ENCODE measurements at places on chromosomes 4 and X.

GRCh38 chrX:112646651-112647050 is 33.1 kb downstream of the LHFPL1 start:
- DNase-seq = no peak

- peak; percentile 41 for DNase-seq
Observed at GRCh38 chrX:41275661-41276609, 58.0 kb upstream of the DDX3X start.

- no peak for DNase-seq
Observed at GRCh38 chr4:40583850-40584439, 45.7 kb downstream of the RBM47 start.

DNA sequence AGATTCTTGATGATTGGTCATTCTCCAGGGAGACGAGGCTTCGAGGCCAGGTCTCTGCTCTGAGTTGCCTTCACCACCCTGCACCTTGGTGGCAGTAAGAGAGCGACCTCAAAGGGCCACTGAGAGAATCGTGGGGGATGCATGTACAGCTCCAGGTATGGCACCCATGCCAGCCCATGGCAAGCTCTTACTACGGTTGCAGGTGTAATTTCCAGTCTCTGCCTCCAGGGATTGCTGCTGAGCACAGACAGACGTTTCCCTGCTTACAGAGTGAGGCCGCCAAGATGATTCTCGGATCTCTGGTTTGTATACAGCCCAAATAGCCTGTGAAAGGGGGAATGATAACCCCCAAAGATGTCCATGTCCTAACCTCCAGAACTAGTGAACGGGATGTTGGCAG is 16.3 kb upstream of the DRD5 start:
- DNase-seq = no peak

DNA sequence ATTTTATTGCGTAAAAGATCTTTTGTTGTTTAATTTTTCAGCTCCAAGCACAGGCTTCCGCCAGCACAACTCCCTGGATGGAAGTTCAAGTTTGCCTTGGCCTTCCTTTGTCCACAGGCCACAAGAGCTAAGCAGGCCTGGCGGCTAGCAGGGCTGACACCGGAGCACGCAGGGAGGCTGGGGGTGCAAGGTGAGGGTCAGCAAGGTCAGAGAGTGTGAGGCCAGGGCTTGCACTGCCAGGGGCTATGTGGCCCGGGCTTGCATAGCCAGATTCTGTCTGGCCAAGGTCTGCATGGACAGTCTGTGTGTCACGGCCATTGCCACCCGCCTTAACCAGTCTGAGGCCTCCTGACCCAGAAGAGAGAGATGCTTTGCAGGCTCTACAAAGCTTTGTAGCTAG is 123.9 kb downstream of the BCOR start:
- no peak for DNase-seq

DNA sequence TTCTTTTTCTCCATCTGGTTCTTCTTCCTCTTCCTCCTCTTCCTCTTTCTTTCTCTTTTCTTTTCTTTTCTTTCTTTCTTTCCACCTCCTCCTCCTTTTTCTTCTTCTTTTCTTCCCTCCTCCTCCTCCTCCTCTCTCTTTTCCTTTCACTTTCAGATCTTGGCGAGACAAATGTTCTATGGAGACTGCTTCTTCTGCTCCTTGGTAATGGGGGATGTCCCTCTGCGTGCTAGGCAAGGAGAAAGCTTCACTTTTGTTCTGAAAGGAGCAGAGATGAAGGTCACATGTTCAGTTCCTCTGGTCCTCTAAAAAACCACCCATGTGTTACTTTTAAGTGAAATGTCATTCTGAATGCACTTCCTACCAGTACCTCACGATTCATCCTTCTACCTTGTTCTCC is 33.2 kb downstream of the NBDY start:
- DNase-seq = no peak

DNA sequence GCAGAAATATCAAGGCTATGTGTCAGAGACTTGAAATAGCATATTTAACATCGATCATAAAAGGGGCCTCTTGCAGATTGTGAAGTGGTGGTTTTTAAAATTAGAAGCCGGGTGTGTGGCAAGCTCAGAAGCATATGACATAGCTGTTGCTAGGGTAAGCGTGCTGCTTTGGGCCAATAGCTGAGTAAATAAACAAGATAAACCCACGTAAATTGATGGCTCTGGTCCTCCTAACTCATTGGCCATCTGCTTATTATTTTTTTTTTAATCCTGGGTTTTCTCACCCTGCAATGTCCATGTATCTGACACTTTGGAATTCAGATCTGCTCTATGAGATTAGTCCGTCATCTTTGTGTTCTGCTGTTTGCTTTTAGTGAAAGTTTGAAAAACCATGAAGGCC is 32.6 kb upstream of the STOX2 start:
- DNase-seq = no peak

DNA sequence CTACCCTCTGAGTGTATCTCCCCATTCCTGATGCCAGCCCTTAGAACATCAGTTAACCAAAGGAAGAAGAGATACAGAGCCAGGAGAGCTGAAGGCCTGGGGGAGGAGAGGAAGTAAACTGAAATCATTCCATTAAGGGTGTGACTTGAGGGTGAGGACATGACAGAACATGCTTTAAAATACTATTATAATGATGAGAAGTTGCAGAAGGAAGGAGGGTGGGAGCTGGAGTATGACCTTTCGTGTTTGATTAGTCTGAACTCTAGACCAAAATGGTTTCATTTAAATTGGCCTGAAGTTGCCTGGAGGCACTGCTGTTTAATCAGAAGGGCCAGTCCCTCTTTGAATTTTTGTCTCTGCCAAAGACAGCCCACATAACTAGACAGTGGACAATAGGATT is 11.4 kb downstream of the INTS6L start:
- no peak for DNase-seq

DNA sequence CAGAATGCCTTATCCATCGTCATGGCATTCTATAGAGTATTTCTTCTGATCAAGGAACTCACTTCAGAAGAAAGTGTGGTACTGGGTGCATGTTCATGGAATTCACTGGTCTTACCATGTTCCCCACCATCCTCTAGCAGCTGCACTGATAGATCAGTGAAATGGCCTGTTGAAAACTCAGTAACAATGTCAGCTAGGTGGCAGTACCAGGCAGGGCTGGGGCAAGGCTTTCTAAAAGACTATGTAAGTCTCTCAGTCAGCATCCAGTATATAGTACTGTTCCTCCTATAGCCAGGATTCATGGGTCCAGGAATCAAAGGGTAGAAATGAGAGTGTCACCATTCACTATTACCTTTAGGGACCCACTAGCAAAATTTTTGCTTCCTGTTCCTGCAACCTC is 15.8 kb upstream of the LDB2 start:
- DNase-seq = no peak

GRCh38 chr4:124936427-124936826 is 223.9 kb upstream of the ANKRD50 start:
- no peak for DNase-seq

DNA sequence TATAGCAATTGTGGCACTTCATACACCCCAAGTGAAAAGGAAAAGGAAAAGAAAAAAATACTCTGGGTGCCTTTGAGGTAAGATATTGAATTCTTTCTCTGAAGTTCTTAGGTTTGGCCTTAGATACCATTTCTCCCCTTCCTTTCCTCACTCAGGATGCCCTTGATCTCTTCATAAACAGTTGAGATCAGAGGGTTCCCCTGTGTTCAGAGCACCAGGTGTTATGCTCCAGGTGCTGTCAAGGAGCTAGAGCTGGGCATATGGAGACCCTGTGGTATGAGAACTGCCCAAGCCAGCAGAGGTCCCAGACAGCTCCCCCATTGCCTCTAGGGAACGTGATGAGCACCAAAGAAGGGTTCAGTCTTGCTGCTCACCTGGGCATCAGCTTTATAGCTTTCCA is 17.1 kb upstream of the CD40LG start:
- DNase-seq = no peak

GRCh38 chrX:41475191-41475590 is 28.0 kb downstream of the NYX start:
- DNase-seq = no peak

DNA sequence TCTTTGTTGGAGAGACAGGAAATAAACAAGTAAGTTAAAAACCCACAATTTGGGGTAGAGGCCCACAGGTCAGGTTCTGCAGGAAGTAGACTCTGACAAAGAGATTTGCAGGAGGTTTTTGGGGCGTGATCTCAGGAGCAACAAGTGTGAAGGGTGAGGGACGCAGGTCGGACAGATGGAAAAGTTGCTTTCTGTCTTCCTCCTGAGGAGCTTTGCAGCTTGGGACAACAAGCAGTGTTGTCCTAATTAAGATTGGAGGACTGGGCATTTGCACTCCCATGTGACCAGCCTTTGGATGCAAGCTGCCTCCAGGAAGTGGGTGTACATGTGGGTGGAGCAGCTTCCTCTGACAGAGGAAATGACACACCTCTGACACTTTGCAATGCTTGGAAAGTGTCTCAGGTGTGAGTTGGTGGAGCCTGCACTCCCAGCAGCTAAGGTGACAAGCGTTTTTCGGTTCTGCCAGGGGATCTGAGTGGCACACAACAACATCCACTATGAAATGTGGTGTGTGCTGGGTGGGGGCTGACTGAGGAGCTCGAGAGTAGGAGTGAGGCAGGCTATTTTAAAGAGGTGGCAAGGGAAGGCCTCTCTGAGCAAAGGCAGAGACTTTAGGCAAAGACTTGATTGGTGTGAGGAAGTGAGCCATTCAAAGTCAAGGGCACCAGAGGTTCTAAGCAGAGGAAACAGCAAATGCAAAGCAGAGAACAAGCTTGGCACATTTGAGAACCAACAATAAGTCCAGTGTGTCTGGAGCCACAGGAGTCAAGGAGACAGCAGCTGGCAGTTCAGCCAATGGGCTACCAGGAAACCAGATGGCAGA is 339.8 kb upstream of the GATB start:
- DNase-seq = no peak

- no peak for DNase-seq
Observed at GRCh38 chrX:23732704-23733103, 10.4 kb downstream of the ACOT9 start.

- DNase-seq = no peak
Observed at GRCh38 chrX:71000139-71000538, 68.0 kb downstream of the SNX12 start.

GRCh38 chr4:71294301-71294700 is 44.5 kb upstream of the SLC4A4 start:
- DNase-seq = no peak

GRCh38 chrX:11113731-11114130 is 2.6 kb downstream of the HCCS start:
- DNase-seq = no peak

DNA sequence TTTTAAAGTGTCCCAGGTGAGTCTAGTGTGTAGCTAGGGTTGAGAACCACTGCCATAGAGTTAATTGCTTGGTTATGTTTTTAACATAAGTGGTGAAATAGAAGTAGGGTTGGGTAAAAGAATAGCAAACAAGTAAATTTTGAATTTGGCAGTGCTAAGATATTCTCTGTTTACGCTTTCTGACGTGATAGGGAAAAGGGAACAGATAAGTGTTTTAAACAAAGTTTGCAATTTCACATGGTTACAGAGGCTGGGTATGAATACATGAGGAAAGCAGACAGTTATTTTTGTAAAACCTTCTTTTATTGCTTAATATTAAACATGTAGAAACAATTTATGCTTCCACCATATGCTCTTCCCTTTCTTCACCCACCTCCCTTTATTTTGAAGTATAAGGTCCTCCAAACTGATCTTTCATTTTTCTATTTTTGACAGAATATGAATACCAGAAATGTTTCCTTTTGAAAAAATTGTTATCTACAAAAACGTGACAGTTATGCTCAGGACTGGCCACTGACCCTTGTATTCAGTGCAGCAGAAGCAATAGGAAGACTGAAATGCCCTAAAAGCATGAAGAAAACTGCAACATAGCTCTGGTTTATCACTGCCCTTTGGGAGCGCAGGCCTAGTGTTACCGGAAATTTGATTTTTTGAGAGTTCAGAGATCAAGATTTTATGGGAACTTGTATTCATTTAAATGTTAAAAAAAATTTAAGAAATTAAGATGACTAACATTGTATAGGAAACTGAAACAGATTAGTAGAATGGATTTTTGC is 214.4 kb upstream of the ARSJ start:
- no peak for DNase-seq

GRCh38 chrX:69991685-69992084 is 58.1 kb downstream of the AWAT2 start:
- DNase-seq = no peak

GRCh38 chr4:6953751-6954380 is 44.2 kb downstream of the TBC1D14 start:
- peak; percentile 77 for DNase-seq

DNA sequence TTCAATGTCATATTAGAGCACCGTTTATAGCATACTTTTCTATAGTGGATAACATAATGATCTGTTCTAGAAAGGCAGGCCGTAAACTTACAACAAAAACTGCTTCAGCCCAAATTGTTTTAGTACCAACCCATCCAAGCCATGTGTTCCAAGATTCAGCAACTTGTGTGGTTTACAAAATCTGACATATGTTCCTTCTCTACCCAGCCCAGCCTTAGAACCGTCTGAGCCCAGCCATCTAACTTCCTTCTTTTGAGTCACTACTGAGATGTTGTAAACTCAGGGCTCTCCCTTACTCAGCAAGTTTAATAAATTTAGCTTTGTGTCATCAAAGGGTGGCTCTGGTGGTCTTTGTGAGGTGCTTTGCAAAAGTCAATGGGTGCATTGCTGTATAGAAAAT is 32.4 kb upstream of the REPS2 start:
- DNase-seq = no peak

Data from PC-9 (cell line).